Stimulated activated CD4-positive, alpha-beta T cell treated with anti-CD3 and anti-CD28 coated beads, Interleukin-1b, Interleukin-23, amount 100 ng/mL, for 1 hour (primary cell): ENCODE measurements at places on chromosomes 3 and 15.

DNA sequence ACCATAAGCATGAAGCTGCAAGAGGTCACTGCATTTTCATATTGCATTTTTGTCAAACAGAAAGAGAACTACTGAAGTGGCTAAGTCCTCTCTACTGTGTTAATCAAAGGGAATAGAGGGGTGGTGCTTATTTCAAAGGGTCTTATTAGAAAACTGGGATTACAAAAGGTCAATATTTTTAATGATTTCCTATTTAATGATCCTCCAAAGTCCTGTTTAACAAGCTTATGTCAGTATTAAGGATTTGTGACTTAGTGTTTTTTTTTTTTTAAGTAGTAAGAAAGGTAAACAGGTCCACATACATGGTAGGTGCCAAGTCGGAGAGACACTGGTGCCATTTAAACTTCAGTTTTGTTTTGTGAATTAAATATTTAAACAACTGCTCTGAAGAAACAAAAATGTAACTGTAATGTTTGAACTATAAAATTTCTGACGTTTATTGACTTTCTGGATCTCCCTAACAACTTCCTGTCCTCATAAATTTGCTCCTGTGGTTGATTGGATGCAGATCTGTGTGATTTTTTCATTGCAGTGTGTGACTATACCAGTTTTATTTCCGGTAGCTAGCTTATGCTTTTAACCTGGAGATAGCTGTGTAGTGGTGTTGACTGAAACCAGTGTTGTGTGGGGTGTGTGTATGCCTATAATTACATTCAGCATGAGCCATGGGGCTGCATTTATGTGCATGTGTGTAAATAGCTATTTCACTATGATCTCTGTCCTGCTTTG is 8.6 kb upstream of the CACNA1D start:
- no peak for DNase-seq

DNA sequence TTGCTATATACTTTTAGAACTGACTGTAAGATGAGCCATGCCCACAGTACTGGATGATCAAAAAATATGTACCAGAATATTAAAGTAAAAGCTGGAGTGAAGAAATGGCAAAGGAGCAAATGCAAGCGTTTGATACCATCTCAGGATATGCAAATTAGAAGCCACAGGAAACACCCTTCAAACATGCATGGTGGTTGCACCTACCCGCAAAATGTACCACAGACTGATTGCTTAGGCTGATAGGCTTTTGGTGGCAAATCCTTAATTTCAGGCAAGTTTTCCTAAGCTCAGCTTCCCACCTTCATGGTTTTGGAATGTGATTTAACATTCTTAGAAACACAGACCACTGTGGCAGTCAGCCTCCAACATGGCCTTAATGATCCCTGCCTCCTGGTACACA is 149.0 kb downstream of the PDZRN3 start:
- DNase-seq: no peak

- DNase-seq: no peak
Measured at GRCh38 chr3:128701342-128702212, 24.4 kb upstream of the RAB7A start.

- no peak for DNase-seq
Measured at GRCh38 chr15:38520035-38520434, 44.6 kb downstream of the RASGRP1 start.

- no peak for DNase-seq
Measured at GRCh38 chr3:123757281-123757940, 126.7 kb downstream of the MYLK start.

DNA sequence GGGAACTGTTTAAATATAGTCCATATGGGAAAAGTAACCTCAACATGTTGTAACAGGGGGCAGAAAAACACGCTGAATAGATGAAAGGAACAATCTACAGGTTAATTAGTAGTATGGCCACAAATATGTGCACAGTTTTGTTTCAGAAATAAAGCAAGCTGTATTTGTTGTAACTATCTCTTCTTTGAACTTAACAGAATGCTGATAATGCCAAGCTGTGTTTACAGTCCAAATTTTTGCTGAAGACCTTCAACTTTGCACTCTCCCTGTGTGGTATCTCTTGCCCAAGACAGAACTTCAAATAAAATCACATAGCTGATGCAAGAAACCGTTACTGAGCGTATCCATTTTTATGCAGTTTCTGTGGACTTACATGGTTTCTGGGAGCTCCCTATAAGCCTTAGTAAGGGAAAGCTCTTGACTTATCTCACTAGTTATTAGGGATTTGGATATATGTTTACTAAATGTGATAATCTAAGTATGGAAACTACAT is 425.4 kb upstream of the TPRG1 start:
- no peak for DNase-seq
